ENCODE measurements at places on chromosomes 5 and 9. TPM values are rescaled to one million over a fixed set of nuclear protein-coding genes. Genes with fewer than 3 reads are reported as not detected.
A peak's percentile ranks its signal among the peaks of the same experiment; 100 is the strongest.

DNA sequence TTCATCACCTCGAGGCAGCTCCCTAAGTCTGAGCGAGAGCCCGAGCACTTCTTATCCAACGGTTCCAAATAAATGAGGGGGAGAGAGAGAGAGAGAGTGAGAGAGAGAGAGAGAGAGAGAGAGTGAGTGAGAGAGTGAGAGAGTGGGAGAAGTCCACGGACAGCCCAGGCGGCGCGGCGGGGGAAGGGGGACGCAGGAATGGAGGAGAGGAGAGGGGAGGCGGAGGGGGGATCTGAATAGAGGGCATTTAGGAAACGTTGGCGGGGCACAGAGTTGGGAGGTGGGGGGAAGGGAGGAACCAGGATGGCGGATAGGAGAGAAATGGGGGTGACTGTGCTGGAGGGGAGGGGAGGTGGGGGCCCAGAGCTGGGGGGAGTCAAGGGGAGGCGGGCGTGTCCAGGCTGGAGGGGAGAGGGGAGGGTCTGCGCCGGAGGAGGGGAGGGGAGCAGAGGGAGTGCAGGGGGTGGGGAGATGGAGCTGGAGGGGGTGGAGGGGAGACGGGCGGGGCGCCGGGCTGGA lies 398 bp upstream of the BASP1 start:
- peak; percentile 49 for DNase-seq

DNA sequence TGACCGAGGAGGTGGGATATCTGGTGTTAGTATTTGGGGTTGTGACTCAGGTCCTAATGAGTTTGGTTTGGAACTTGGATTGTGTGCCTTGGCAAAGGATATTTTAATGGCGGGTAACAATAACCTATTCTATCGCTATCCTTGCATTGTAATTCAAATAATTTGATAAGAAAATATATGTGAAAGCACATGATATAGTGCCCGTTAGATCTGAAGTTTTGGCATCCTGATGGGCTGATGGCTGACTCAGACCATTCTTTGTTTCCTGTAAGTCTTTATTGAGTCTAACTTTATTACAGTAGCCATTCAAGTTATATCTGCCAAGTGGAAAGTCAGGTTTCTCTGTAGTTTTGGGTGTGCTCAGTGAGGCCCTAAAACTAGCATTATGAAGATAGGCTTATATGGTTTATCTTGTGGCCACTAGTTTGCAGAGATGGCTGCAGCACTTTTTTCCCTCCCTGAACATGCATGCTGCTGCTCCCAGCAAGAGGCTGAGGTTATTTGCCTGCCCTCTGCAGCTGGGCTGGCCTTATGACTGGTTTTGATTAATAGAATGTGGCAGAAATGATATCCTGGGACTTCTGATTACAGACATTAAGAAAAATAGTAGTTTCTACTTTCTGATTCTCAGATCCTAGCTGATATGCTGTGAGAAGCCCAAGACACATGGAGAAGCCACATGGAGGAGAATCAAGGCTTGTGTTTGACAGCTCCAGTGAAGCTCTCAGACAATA lies 46.6 kb downstream of the CFAP95 start:
- peak; percentile 80 for DNase-seq

DNA sequence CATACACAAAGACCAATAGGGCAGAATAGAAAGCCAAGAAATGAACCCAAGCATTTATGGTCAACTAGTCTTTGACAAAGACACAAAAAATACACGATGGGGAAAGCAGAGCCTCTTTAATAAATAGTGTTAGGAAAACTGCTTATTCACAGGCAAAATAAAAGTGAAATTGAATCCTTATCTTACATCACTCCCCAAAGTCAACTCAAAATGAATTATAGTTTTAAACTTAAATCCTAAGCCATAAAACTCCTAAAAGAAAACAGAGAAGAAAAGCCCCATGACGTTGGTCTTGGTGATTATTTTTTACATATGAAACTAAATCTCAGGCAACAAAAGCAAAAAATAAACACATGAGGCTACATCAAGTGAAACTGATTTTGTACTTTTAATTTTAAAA lies 46.8 kb downstream of the CHSY3 start:
- DNase-seq = no peak

DNA sequence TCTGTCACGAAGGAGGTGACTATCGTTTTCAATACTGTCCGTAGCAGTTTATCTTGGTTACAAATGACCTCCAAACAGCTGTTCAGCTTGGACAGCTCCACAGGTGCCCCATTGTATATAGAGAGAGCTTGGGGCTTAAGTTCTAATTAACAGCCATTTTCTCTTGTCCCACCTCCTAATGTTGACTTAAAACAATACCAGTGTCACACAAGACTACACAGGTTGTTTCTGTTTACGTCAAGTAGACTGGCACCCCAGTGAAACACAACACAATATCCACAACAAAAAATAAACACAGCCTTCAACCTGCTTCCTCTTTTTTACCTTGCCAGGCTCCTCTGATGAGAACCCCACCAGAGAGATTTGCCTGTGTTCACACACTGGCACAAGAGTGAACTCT lies 39.8 kb upstream of the TLE1 start:
- no peak for DNase-seq

DNA sequence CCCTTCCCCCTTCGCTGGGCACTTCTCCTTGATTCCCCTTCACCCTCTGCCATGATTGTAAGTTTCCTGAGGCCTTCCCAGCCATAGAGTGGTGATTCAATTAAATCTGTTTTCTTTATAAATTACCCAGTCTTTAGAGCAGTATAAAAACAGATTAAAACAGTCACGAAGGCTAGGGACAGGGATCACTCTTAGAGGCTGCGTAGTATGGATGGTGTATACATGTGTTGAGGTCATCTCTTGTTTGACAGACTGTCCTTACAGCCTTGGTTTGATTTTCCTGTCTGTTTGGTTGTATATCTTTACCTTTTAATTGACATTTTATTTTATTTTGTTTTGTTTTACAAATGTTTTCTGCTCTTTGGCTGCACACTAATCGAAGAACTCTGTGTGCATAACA lies 1155.7 kb upstream of the CDH18 start:
- no peak for DNase-seq

DNA sequence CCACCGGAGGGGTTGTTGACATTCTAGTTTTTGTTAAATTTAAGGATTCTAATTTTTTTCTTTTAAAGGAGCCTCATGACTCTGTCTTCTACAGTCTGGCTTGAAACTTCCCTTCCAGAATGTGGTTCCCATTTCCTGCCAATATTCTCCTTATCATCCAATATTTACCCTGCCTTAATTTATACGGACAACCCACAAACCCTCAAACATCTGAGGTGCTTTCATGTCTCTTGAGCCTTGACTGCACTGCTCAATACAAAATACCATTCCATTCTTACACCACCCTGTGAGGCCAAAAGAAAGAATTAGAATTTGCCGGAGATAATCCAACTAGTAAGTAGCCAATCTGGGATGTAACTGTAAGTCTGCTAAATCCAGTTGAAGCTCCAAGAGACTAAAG lies 346.5 kb downstream of the SPOCK1 start:
- DNase-seq = no peak

DNA sequence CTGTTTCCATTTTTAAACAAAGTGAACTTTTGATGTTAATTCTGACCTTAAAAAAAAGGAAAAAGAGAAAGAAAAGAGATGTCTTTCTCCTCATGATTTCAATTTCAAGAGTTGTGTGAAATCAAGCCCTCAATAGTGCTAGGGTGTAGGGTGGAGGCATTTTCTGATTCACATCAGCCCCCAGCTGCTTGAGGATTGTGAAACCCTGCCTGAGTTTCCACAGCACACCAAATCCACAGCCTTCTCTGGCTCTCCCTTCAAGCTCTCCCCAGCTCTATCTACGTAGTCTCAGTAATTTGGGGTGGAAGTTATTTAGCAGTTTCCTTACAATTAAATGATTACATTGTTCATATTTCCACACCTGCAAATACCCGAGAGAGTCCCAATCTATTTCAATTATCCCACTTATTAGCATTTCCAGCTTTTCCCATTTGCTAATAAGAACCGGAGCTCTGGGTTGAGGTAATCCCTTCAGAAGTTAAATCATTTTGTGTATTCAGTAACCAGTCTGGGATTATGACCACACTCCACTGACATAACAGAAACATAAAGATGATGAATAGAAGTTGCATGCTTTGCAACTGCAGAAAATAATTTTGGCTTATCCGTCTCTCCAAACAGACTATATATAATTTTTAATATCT lies 54.9 kb downstream of the MTX3 start:
- DNase-seq = no peak

- DNase-seq = no peak
These were observed 48.7 kb downstream of the KIAA1958 start for GRCh38 chr9:112535301-112535700.

DNA sequence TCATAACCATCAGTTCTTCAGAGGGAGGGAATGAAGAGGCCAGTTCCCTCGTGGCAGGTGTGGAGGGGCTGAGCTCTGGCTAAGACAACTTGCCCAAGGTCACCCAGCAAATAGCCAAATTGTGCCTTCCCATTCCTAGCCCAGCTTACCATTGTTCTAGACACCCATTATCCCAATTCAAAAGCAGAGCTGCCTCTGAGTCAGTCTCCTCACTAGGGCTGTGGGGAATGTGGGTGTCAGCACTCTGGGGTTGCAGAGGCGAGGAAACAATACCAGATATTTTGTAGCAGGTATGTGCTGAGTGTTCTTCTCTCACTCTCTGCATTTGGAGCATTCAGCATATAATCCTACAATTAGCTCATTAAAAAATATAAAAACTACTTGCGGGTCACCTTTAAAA lies 270.8 kb downstream of the PSAT1 start:
- no peak for DNase-seq

GRCh38 chr9:136081113-136081825 lies 13.8 kb downstream of the NACC2 start:
- peak; percentile 5 for DNase-seq

GRCh38 chr5:43017428-43017815 lies 22.7 kb downstream of the ANXA2R start:
- DNase-seq = peak; percentile 65

DNA sequence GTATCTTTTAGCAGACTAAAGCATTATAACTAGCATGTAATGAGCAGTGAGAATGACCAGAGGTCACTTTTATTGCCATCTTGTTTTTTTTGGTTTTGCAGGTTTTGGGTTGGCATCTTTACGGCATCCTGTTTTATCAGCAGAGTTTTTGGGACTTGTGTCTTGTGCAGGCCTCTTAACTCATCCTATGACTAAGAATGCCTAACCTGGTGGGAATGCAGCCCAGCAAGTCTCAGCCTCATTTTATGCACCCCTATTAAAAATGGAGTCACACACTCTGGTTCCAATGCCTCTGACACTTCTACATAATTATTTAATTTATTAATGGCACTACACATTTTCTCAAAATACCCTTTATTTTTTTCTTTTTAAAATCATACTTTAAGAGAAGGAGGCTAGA lies 726.5 kb upstream of the RIOK2 start:
- DNase-seq = no peak

DNA sequence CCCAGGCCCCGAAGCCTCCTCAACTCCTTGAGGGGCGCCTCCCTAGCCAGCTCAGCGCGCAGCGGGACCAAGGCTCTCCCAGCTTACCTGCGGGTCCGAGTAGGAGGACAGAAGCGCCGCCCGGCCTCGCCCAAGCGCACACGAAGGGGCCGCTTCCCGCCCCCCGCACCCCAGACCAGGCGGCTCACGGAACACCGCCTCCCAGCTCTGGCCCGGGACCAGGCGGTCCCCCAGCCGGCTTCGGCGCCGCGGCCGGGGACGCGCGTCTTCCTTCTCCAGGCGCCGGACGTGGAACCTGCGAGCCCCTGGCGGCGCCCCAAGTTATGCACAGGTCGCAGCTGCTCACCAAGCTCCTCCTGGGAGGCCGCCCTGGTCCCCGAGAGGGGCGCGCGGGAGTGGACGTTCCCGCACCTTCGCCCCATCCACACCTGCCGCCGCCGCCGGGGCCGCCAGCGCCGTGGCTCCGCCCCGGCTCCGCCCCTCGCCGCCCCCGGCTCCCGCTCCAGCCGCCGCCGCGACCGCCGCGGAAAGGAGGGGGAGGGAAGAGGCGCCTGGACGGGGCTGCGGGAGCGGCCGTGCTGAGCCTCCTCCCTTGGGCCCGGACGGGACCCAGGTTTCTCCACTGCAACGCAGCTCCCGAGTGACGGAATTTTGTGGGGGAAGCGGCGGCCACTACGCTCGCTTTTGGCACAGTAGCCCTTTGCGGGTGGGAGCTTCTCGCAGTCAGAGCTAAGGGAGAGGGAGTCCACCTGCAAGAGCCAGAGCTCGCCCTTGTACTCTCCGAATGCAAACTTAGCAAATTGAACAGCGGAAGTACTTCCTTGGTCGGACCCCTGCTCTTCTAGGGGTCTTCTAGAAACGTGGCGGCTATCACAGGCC lies 77.5 kb upstream of the IFNE start:
- no peak for DNase-seq

DNA sequence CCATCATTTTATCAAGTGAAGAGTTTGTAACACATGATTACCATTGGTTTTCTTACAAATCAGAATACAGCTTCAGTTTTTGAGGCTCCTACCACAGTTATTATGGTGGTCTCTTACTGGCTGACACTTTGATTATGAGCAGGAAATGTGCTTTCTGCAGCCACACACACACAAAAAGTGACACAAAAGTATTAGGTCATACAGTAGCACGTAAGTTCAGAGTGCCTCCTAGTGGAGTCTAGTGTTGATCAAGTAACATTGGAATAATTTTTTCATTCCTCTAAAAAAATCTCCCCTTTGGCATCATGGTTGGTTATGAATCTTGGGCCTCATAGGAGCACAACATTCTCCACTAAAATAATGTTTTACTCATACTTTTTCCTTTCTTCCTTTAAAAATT lies 37.6 kb downstream of the PAM start:
- DNase-seq = peak; percentile 19

- DNase-seq = no peak
These were observed 295.2 kb downstream of the MAST4 start for GRCh38 chr5:66891184-66891925.

- DNase-seq = no peak
These were observed 18.3 kb downstream of the RFX3 start for GRCh38 chr9:3507395-3508077.

GRCh38 chr9:100058699-100059579 lies 39.9 kb downstream of the ERP44 start:
- no peak for DNase-seq

DNA sequence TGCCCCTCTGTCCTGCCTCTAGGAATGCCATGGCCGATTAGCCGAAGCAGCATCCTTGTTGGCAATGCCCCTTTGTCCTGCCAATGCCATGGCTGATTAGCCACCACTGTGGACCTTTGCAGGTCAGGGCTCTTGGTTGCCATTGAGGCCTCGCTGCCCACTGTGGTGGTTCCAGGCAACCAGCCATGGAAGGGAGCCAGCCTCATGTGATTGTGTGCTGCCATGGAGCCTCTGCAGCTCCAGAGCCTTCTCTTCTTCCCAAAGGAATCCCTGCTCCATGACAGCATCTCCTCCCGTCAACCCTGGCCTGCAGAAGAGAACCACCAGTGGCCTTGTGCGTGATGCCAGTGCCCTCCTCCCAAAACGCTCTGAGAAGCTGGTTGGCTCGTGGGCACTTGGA lies 187.0 kb downstream of the CACNA1B start:
- DNase-seq = no peak

- no peak for DNase-seq
These were observed 17.3 kb upstream of the TMOD1 start for GRCh38 chr9:97484134-97484533.

Gene CYLC2
- total RNA-seq = not detected

Gene PCA3
- total RNA-seq = not detected

Gene PTGES
- 3.9 TPM for total RNA-seq

Gene RNF208
- total RNA-seq = not detected

Gene NR2F1
- total RNA-seq = 10.0 TPM

Gene MYOZ3
- total RNA-seq = not detected

Gene ENTPD2
- total RNA-seq = not detected

Gene NIM1K
- not detected for total RNA-seq

Gene LHX2
- total RNA-seq = 11.9 TPM

All from Daoy (cell line).